Peyer's patch (tissue), 4 donors: ENCODE measurements at places on chromosomes 12 and 14. TPM values are rescaled to one million over a fixed set of nuclear protein-coding genes. Genes with fewer than 3 reads are reported as not detected.
A peak's percentile ranks its signal among the peaks of the same experiment; 100 is the strongest.

- no peak for DNase-seq
- no peaks in the 10 kb centered on the region for H3K27me3 ChIP-seq
- no peaks in the 10 kb centered on the region for H3K4me1 ChIP-seq
These were observed 900.6 kb downstream of the VRK1 start for GRCh38 chr14:97697772-97698171.

DNA sequence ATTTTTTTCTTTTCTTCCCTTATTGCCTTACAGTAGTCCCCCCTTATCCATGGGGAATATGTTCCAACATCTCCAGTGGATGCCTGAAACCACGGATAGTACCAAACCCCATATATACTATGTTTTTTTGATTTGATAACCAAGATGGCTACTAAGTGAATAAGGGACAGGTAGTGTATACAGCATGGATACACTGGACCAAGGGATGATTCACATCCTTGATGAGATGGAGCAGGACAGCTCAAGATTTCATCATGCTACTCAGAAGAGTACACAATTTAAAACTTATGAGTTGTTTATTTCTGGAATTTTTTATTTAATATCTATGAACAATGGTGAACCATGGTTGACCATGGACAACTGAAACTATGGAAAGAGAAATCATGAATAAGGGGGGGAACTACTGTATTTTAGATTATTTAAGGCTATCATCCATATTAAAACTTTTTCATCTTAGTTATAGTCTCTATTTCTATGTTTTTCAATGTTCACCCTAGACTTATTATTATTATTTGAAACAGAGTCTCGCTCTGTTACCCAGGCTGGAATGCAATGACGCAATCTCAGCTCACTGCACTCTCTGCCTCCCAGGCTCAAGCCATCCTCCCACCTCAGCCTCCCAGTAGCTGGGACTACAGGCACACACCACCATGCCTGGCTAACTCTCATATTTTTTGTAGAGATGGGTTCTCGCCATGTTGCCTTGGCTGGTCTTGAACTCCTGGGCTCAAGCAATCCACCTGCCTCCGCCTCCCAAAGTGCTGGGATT lies 188.0 kb upstream of the PELI2 start:
- no peak overlapping the region for H3K27ac ChIP-seq
- H3K27me3 ChIP-seq: no peaks in the 10 kb centered on the region
- H3K4me1 ChIP-seq: peaks cover 5% of the 10 kb centered on the region
- no peaks in the 10 kb centered on the region for H3K36me3 ChIP-seq

GRCh38 chr14:59037086-59037485 lies 151.4 kb upstream of the DAAM1 start:
- DNase-seq: no peak
- H3K27me3 ChIP-seq: no peaks in the 10 kb centered on the region
- H3K4me1 ChIP-seq: no peaks in the 10 kb centered on the region
- H3K4me3 ChIP-seq: no peak overlapping the region
- no peaks in the 10 kb centered on the region for H3K36me3 ChIP-seq

GRCh38 chr12:18946106-18946505 lies 183.4 kb upstream of the PLEKHA5 start:
- no peaks in the 10 kb centered on the region for H3K36me3 ChIP-seq
- no peaks in the 10 kb centered on the region for H3K4me1 ChIP-seq
- DNase-seq: no peak
- H3K27me3 ChIP-seq: no peaks in the 10 kb centered on the region

GRCh38 chr14:67331368-67332125 lies 28.1 kb downstream of the ATP6V1D start:
- no peaks in the 10 kb centered on the region for H3K27me3 ChIP-seq
- no peaks in the 10 kb centered on the region for H3K4me1 ChIP-seq
- no peak overlapping the region for H3K4me3 ChIP-seq
- no peak for DNase-seq
- no peaks in the 10 kb centered on the region for H3K36me3 ChIP-seq

DNA sequence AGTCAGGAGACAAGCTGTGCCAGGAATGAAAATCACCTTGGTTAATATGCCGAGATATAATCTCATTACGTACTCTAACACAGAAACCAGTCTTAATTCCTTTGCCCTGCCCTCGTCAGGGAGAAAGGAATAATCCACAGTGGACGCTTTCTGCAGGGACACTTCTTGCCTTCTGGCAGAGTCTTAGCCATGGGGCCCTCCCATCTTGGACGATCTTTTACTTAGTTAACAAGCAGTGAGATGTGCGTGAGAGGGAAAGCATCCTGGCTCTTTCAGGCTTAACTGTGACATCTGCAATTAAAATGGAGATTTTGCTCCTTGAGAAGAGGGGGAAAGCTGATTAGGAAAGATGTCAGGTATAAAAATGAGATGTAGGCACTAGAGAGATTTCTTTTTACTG lies 246.4 kb downstream of the TMEM132C start:
- no peak overlapping the region for H3K4me3 ChIP-seq
- H3K27me3 ChIP-seq: no peaks in the 10 kb centered on the region
- no peak for DNase-seq
- no peak overlapping the region for H3K27ac ChIP-seq

DNA sequence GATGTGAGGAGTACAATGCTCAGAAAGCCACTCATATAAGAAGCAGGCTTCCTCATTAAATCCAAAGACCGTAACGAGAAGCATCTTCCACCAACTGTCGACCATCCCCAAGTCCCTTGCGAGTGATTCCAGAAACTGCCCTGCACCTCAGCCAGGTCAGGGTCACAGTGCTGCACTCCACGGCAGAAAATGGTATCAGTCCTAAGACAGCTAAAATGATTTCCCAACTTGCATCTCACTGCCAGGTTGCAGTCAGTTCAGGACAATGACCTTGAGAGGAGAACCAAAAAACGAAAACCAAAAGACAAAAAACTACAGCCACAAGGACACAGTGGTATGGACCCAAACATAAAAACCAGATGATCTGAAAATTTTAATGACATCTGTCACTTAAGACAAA lies 20.6 kb downstream of the SBNO1 start:
- H3K27me3 ChIP-seq: no peaks in the 10 kb centered on the region
- H3K4me1 ChIP-seq: no peaks in the 10 kb centered on the region
- no peak overlapping the region for H3K4me3 ChIP-seq
- no peaks in the 10 kb centered on the region for H3K36me3 ChIP-seq
- no peak for DNase-seq

DNA sequence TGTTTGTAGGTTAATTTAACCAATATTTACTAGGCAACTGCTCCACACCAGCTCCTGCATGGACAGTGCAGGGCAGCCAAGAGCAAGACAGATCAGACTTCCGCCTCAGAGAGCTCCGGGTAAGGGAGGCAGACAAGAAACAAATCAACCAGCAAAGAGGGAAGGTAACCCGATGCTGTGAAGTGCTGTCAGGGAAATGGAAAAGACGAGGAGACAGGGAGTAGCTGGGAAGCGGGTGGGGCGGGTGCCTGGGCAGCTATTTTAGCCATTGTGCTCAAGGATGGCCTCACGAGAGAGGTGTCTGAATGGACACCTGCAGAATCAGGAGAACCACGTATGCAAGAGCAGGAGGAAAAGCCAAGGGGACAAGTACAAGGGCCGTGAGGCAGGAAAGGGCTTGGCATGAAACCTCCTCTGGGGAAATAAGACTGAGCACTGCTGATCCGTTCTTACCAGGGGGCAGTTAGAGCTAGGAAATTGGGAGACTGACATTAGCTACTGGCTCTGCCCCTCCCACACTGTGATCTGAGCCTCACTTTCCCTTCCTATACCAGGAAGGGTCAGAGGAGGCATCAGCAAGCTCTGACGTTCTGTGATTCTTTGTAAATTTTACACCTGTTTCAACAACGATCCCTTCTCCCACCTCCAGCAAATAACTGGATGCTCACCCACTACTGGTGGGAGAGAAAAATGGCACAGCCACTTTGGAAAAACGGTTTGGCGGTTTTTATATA lies 6.5 kb upstream of the TMEM119 start:
- no peak overlapping the region for H3K4me3 ChIP-seq
- H3K27ac ChIP-seq: no peak overlapping the region
- no peak for DNase-seq
- no peaks in the 10 kb centered on the region for H3K4me1 ChIP-seq

GRCh38 chr12:13318231-13319015 lies 121.9 kb downstream of the EMP1 start:
- no peaks in the 10 kb centered on the region for H3K4me1 ChIP-seq
- no peaks in the 10 kb centered on the region for H3K27me3 ChIP-seq
- DNase-seq: no peak
- no peak overlapping the region for H3K27ac ChIP-seq
- no peaks in the 10 kb centered on the region for H3K36me3 ChIP-seq

- no peaks in the 10 kb centered on the region for H3K27me3 ChIP-seq
- no peak overlapping the region for H3K27ac ChIP-seq
These were observed 29.8 kb downstream of the ERG28 start for GRCh38 chr14:75630695-75631452.

DNA sequence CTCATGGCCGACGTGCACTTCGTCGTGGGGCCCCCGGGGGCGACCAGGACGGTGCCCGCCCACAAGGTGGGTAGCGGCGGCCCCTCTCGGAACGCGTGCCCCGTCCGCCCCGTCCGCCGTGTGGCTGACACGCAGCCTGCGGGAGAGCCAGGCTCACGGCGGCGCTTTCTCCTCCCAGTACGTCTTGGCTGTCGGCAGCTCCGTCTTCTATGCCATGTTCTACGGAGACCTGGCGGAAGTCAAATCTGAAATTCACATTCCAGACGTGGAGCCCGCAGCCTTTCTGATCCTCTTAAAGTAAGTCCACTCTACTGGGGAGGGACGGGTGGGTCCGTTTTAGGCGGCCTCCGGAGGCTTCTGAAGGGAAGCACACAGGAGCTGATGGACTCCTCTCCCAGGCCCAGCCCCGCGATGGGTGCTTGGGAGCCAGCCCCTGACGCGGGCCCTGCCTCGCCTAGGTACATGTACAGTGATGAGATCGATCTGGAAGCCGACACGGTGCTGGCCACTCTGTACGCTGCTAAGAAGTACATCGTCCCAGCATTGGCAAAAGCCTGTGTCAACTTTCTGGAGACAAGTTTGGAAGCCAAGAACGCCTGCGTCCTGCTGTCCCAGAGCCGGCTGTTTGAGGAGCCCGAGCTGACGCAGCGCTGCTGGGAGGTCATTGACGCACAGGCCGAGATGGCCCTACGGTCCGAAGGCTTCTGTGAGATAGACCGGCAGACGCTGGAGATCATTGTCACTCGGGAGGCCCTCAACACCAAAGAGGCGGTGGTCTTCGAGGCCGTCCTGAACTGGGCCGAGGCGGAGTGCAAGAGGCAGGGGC lies 1.1 kb downstream of the BTBD6 start:
- no peaks in the 10 kb centered on the region for H3K36me3 ChIP-seq
- H3K4me3 ChIP-seq: peak overlapping the region; percentile 89
- peaks cover 7% of the 10 kb centered on the region for H3K4me1 ChIP-seq
- peak overlapping the region; percentile 87 for H3K27ac ChIP-seq
- H3K27me3 ChIP-seq: no peaks in the 10 kb centered on the region

DNA sequence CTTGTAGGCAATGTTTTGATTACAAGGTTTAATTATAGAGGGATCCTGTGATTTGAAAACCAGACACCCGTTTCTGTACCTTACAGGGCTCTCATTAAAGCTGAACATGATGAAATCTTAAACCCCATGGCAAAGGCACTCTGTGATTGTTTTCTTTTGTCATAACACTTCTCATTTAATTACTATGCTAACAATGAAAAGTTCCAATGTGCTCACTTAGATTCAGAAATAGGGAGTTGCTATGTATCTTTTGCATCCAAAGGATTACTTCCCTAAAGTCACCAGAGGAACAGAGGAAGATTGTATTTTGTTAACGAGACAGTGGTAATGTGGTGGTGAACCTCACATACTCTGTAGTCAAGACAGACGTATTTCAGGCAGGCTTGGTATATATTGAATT lies 81.5 kb upstream of the MYF6 start:
- H3K27me3 ChIP-seq: no peaks in the 10 kb centered on the region
- no peaks in the 10 kb centered on the region for H3K36me3 ChIP-seq
- no peak overlapping the region for H3K4me3 ChIP-seq
- DNase-seq: no peak

DNA sequence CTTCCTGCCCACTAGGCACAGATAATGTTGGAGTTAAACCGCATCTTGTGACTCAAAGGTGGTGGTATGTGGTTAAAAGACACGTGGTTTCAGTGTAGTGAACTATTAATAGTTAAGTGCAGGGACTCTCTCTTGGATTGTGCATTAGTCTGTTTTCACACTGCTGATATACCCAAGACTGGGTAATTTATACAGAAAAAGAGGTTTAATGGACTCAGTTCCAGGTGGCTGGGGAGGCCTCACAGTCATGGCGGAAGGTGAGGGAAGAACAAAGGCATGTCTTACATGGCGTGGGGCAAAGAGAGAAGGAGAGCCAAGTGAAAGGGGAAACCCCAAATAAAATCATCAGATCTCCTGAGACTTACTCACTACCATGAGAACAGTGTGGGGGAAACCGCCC lies 362.3 kb downstream of the GLT1D1 start:
- H3K4me3 ChIP-seq: no peak overlapping the region
- no peaks in the 10 kb centered on the region for H3K36me3 ChIP-seq
- DNase-seq: no peak
- H3K4me1 ChIP-seq: no peaks in the 10 kb centered on the region
- H3K27me3 ChIP-seq: no peaks in the 10 kb centered on the region

DNA sequence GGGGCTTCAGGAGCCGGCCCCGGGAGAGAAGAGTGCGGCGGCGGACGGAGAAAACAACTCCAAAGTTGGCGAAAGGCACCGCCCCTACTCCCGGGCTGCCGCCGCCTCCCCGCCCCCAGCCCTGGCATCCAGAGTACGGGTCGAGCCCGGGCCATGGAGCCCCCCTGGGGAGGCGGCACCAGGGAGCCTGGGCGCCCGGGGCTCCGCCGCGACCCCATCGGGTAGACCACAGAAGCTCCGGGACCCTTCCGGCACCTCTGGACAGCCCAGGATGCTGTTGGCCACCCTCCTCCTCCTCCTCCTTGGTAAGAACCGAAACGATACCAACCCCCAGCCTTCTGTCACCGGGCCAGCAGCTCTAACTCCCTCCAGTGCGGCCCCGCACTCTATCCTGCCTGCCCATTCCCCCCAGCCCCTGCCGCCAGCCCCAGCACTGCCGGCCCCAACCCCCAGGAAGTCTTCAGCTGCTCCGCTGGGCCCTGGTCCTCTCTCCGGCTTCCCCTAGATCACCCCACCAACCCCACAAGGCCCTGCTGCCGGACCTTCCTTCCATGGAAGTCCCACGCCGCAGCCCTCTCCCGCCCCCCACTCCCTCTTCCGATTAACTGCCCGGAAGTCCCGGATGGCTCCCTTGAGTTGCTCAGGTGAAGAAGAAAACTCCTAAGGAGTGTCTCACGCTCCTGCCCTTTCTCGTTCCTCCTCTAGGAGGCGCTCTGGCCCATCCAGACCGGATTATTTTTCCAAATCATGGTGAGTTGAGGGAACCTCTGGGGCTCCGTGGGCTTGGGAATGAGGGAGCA lies 693 bp downstream of the LRP10 start:
- H3K27ac ChIP-seq: peak overlapping the region; percentile 95
- peak overlapping the region; percentile 63 for H3K4me3 ChIP-seq
- no peaks in the 10 kb centered on the region for H3K27me3 ChIP-seq
- DNase-seq: peak; percentile 86

NANOG gene
- not detected for total RNA-seq

ACAD10 gene
- 61.1 TPM for total RNA-seq

CD4 gene
- 9.1 TPM for total RNA-seq

ZNF140 gene
- 13.0 TPM for total RNA-seq

PARP2 gene
- 7.7 TPM for total RNA-seq

COQ5 gene
- 24.5 TPM for total RNA-seq

TAS2R42 gene
- total RNA-seq: not detected

CFL2 gene
- total RNA-seq: 15.8 TPM

CFAP251 gene
- 1.1 TPM for total RNA-seq

HECTD1 gene
- 225 TPM for total RNA-seq
